ENCODE measurements at places on chromosomes 11 and 22.

GRCh38 chr11:134908583-134908982, 496.5 kb upstream of the B3GAT1 start:
- no peak for DNase-seq

- DNase-seq, result no peak
These were observed 35.0 kb upstream of the SYT13 start for GRCh38 chr11:45321031-45321595.

DNA sequence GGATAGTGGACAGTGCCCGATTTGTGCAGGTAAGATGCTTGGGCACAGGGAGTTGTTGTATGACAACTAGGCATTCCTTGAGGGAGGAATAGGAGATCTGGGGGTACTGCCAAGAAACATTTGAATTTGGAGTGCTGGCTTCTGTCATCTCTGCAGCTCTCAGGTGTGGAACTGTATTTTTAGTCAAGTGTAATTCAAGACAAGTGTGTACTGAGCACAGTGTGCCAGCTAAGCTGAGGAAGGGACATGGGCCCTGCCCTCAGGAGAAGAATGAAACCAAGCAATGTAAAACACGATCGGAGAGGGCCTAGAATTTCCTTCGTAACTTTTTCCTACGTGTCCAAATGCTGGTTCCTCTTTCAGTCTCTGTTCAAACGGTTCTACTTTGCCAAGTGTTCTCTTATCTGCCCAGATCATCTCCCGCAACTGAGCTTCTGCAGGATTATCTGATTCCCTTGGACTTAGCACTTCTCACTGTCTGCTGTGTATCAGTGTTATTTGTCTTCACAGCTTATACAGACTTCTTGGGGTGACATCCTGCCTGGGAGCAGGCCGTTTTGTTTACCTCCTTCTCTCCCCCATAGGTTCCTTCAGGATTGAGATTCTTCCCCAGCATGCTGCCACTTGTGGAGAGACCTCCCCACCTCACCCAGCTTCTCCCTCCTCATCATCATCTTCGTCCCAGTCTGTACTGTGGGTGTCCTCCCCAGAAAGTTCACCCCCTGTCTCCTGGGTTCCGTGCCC, 27.6 kb downstream of the ART5 start:
- DNase-seq, result no peak

DNA sequence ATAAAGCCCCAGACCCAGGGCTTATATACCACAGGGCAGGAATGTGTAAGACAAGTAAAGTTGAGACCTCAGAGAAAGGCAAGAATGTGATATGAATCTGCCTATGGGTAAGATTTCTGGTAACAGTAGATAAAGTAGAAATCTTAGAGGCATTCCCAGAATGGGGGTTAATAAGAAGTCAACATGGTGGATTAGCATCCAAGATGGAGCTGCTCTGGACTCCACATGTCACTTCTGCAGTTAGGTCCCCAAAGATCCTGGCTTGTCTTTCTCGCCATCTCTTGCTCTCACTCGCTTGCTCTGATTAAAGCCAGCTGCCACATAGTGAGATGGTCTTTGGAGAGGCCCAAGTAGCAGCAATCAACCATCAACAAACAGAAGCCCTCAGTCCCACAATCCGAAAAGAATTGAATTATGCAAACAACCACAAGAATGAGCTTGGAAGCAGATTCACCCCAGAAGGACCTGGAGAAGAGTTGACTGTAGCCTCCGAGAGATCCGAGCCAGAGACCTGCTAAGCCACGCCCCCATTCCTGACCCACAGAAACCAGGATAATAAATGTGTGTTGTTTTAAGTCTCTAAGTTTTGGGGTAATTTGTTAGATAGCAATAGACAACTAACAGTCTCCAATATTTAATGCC, 5.4 kb upstream of the C11orf86 start:
- DNase-seq, result no peak

DNA sequence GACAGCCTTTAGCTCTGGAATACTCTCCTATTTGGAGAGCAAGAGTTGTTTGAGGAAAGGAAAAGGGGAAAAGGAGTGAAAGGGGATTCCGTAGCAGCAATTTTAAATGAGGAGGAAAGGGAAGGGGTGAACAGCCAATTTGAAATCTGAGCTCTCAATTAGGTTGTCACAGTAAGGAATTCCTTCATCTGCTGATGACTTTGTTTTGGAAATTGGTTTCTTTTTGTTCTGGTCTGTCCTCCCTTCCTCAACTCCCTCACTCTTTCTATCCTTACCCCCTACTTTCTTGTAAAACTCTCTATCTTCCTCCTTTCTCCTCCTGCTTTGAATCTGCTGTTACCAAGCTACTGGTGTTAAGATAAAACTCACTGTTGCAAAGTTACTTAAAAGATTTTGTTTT, 1155.6 kb downstream of the DLG2 start:
- DNase-seq, result no peak

DNA sequence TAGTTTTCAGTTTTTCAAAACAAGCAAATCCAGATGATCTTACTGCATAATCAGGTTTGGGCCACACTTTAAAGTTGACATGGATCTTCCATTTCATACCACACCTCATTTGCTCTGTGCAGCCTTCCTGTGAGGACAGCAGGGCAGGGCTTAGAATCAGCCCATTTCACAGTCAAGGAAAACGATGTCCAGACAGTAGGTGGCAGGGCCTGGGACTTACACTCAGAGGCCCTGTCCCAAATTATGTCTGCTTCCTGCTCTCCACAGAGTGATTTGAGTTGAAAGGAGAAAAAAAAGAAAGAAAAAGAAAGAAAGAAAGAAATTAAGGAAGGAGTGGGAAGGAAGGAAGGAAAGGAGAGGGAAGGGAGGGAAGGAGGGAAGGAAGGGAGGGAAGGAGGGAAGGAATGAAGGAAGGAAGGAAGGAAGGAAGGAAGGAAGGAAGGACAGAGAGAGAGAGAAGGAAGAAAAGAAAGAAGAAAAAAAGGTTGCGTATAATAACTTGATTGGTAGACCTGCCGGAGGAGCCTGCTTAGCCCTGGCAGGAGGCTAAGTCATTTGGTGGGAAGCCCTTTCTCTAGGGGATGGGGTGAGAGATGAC, 23.6 kb downstream of the TSKU start:
- no peak for DNase-seq

GRCh38 chr11:116360221-116360941, 412.4 kb downstream of the BUD13 start:
- DNase-seq, result no peak

- DNase-seq, result no peak
These were observed 29.8 kb downstream of the CAPN1 start for GRCh38 chr11:65211293-65212105.

- DNase-seq, result peak; percentile 83
These were observed 54.1 kb downstream of the WNT11 start for GRCh38 chr11:76152086-76152681.

GRCh38 chr11:70828593-70829082, 423.7 kb downstream of the SHANK2 start:
- DNase-seq, result no peak

DNA sequence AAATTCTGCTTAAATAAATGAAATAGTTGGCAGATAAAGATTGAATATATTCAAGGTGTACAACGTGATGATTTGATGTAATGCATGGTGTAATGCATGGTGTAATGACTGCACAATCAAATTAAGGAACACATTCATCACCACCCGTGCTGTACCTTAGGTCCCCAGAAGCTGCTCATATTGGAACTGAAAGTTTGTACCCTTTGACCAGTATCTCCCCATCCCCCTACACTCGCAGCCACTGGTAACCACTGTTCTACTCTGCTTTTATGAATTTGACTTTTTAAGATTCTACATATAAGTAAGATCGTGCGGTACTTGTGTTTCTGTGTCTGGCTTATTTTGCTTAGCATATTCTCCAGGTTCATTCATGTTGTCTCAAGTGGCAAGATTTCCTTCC, 445.8 kb downstream of the OPCML start:
- DNase-seq, result no peak

- DNase-seq, result no peak
These were observed 101.7 kb upstream of the LMO1 start for GRCh38 chr11:8365216-8365941.

GRCh38 chr11:112826026-112826425, 135.2 kb upstream of the NCAM1 start:
- no peak for DNase-seq

DNA sequence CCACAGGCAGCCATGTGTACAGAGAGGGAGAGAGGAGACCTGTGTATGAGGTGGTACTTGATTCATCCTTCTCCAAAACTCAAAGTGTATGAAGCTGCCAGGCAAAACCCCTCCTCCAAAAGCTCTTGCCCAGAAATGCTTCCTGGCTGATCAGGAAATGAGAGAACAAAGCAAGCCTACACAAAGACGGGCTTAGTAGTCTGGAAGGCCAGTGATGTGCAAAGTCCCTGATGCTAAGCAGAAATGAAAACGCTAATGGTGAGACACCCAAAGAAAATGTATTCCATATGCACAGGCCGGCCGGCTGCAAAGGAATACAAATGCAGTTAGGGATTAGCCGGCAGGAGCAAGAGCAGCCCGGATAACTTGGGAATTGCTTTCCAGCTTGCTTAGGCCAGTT, 234.9 kb upstream of the CADM1 start:
- no peak for DNase-seq

DNA sequence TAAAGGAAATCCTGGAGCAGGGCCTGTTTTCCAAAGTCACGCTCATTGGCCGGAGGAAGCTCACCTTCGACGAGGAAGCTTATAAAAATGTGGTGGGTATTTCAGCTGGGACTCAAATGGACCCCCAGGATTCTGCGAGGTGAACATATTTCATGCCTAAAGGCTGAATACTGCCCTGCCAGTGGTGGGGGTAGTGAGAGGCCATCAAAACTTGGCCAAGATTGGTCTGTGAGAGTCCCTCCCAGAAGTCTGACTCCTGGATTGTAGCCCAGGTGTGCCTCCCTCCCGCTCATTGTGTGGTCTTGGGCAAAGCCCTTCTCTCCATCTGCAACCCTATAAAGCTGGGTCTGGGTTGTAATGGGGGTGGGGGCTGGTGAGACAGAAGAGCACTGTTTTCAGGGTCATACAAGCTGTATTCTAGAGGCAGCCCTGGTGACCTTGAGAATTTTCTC, 853 bp downstream of the HTATIP2 start:
- no peak for DNase-seq

GRCh38 chr11:121927097-121927785, 188.8 kb downstream of the BLID start:
- no peak for DNase-seq

GRCh38 chr11:34449013-34449412, 10.3 kb downstream of the CAT start:
- no peak for DNase-seq

DNA sequence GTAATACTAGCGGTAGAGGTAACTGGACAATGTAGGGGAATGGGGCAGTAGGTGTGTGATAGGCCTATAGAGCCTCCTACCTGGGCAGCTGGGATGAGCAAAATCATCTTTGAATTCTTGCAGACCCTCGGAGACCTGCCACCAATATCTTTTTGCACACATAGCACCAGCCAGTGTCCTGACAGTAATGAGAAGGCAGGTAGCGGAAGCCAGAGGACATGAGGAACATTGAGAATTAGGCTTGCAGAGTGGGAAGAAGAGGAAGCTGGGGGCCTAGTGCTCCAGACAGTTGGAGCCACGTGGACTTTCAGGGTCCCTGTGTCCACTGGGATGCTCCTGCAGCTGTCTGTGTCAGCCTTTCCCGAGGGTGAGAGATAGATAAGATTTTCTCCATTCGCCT, 17.2 kb upstream of the SYT13 start:
- no peak for DNase-seq

DNA sequence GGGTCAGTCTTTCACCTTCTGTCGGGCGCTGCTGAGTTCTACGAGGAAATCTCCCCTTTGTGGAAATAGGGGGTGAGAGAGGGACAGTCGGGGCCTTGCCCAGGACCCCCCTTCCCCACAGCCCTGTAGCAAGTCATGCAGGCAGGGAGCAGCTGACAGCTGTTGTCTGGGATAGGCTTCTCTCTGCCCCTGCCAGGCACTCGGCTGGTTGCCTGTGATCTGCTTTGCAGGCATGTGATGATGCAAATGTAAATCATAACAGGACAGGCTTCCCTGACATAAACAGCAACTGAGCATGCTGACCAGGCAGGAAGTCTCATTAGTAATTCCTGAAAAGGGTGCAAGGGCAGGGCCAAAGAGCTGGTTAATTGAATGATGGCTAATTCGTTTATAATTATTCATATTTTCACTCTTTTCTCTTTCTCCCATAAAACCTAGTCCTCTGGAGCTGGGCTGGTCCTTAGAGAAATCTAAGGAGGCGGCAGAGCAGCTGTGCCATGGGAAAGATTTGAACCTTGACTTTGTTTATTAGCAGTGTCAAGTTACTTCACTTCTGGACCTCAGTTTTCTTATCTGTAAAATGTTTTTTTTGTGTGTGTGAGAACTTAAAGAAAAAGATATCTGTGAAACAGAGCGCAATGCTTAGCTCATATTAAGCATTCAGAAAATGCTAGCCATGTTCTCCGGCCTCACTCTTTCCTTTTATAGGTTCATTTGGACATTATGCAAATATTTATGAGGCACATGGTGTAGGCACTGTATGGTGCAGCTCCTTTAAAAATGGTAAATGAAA, 129.7 kb downstream of the LDLRAD3 start:
- no peak for DNase-seq

DNA sequence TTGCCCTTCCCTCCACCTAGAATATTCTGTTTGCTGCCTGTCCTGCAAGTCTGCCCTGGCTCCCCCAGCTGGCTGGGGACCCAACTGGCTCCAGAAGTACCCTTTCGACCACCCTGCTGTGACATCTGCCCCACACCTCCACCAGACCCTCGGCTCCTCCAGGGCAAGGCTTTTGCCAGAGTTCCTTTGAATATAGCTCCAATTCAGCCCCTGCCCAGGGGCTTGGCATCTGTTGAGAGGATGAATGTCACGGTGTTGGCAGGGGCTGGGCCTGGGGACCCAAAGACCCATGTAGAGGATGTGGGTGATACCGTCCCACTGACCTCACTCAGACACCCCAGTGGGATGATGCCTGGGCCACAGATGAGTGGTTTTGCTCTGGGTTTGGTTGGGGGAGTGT, 4.0 kb downstream of the NLRP6 start:
- no peak for DNase-seq

DNA sequence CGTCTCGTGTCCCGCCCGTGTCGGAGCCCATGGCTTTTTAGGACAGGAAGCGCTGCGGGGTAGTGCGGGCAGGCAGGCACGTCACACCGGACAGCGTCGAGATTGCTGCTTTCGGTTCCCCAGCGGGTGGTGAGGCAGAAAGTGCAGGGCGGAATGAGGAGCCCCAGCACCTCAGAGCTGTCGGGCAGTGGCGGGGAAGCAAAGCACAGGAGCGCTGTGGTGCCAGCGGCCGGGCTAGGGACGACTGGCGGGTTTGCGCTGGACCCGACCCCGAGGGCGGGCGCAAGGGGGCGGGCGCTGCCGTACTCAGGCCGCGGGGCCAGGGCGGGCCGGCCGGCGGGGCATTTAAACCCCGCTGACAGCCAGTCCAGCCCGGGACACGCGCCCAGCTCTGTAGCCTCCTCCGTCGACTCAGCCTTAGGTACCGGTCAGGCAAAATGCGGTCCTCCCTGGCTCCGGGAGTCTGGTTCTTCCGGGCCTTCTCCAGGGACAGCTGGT, at the start of gene SLC37A2:
Gene SLC37A2, plus strand, starts transcription at position 375 of the 498 bp plus-strand sequence. Its CDS starts 63 bp downstream, at position 438.
- peak; percentile 84 for DNase-seq
